Immature natural killer cell (primary cell): ENCODE measurements at places on chromosomes 13 and 19.

- DNase-seq: no peak
Observed at GRCh38 chr13:82036602-82037001, 1695.7 kb upstream of the SPRY2 start.

DNA sequence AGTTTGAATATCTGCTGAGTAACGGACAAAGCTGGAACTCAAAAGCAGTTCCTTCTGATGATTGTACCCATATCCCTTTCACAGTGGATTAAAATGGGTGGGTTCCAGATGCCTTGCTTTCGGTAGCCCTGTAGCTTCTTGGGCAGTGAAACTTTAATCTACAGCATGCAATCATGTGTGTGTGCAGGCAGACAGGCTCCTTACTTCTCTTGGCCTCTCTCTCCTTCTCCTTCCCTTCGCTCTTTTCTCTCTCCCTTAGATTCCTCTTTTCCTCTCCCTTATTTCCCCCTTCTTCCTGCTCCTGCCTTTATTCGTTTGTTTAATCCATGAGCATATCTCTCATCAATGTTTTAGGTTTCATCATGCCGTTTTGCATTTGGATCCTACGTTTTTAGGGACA is 8.1 kb downstream of the DGKH start:
- no peak for DNase-seq

DNA sequence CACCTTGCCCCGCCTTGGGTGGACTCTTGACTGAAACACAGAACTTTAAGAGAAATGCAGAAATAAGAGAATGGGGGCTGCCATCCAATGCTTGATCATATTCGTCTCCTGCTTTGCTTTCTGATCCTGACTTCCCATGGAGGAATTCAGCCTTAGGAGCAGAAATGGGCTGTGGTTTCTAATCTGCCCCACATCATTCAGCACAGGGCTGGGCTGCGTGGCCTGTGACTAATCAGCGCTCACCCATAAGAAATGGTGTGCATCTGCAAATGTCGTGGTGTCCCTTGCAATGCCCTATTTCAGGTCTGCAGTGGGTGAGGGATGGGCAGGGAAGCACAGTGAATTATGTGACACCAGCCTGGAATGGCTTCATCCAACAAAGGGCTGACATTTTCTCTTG is 60.7 kb upstream of the URI1 start:
- DNase-seq: no peak

DNA sequence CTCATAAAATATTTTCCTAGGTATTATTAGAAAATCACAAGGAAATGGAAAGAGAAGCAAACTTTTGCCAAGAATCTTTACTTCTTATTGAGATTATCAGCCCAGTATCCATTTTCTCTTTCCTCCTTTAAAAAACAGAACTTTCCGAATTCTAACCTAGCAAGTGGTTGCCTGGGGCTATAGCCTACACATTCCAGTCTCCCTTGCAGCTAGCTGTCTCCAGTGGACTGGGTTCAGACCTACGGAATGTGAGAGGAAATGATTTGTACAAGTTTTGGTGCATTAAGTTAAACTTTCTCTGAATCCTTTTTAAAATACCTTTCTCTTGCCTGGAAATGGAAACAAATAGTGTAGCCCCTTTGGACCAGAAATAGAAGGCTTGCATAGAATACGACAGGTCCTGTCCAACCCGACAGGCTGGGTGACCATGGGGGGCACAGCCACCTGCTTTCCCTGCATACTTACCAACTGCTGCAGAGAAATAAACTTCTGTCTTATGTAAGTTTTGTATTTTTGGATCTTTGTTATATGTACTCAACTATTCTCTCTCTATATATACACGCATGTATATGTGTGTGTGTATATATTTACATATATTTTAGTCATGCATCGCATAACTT is 185.9 kb downstream of the NALCN start:
- DNase-seq: no peak

DNA sequence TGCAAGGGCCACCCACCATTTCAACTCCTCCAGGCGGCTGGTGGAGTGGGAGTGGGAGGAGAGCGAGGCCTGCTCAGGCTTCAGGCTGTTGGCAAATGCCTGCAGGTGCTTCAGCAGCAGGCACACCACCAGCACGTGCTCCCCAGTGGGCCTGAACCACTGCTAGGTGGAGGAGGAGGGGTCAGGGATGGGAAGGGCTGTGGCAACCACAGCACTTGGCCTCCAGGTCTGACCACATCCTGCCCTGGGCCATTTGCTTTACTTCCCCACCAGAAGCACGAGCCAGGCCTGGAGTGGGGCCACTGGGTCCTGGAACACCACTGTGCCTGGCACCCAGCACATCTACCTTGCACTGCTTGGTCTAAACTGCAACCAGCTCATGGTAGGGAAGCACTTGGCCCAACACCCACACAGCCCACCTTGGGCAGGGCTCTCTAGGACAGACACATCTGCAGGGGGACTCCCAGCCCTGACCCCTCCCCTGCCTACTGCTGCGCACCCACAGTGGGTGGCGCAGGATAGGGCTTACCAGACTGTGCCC is 26.2 kb downstream of the TUBA3C start:
- no peak for DNase-seq

- no peak for DNase-seq
Observed at GRCh38 chr13:27504868-27505194, 54.5 kb upstream of the MTIF3 start.

DNA sequence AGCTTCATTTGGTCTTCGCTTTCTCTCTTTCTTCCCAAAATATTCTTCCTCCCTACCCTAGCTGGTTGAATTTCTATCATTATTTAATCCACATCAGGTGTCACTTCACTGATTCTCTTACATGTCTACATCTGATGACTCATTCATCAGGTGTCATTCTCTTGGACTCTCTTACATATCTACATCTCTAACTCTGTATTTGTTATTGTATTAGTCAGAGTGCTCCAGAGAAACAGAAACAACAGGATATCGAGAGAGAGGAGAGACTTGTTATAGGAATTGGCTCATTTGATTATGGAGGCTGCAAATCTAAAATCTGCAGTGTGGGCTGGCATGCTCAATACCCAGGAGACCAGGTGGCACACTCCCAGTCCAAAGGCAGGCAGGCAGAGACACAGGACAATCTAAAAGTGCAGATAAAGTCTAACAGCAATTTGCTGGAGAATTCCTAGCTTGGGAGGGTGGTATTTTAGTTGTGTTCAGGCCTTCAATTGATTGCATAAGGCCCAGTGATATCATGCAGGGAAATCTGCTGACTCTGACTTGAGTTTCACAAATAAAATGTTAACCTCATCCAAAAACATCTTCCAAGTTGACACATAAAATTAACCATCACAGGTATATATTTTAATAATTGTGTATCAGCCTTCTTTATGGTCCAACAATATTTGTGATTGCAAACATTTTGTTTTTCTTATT is 541.4 kb upstream of the SLITRK5 start:
- DNase-seq: no peak

DNA sequence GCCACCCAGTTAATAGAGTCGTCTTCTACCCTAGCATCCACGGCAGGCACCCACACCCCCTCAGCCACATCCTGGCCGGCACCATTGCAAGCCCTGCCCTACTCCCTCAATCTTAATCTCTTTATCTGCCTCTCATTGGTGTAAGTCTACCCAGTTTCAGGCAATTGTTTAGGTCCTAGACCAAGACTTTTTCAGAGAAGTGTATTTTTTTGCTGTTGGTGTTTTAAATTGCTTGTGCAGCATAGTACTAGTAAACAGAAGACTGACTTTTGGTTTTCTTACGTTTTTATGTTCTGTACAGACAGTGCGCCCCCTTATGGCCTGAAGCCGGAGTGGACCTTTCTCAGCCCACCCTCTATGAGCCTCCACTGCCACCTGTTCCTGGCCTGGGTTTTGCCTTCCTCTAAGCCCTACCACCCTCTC is 2.3 kb upstream of the LCP1 start:
- DNase-seq: peak; percentile 83

- DNase-seq: peak; percentile 54
Observed at GRCh38 chr13:98672947-98673613, 79.4 kb downstream of the SLC15A1 start.

GRCh38 chr13:49625392-49626079 is 2.8 kb upstream of the ARL11 start:
- DNase-seq: no peak

GRCh38 chr19:17950310-17951156 is 16.4 kb upstream of the KCNN1 start:
- peak; percentile 76 for DNase-seq

GRCh38 chr19:31716826-31717225 is 367.6 kb upstream of the TSHZ3 start:
- no peak for DNase-seq

- no peak for DNase-seq
Observed at GRCh38 chr13:109243311-109243951, 543.0 kb downstream of the IRS2 start.

DNA sequence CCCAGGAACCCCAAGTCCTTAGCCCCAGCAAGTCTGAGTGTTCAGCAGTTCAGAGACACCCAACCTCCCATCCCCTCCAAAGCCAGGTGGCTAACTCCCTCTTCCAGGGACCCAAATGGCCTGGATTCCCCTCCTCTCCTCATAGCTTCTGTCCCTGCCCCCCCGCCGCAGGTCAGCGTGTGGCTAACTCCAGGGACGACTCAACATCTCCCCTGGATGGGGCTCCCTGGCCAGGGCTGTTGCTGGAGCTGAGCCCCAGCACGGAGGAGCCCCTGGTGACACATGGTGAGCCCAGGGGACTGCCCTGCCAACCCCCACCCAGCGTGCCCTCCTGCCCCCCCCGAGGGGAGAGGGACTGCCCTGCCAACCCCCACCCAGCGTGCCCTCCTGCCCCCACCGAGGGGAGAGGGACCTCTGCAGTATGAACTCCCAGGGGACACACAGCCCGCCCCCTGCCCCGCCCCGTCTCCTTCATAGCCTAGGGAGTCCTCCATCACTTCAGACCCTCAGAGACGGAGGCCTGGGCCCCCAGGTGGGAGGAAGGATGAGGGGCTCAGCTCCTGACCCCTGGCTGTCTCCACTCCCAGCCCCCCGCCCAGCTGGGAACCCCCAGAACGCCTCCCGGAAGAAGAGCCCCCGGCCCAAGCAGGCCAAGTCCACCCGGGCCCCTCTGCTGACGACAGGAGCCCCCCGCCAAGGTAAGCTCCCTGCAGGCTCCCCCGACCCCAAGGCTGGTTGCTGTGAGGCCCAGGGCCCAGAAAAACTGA is 1.7 kb downstream of the SSC5D start:
- DNase-seq: no peak

DNA sequence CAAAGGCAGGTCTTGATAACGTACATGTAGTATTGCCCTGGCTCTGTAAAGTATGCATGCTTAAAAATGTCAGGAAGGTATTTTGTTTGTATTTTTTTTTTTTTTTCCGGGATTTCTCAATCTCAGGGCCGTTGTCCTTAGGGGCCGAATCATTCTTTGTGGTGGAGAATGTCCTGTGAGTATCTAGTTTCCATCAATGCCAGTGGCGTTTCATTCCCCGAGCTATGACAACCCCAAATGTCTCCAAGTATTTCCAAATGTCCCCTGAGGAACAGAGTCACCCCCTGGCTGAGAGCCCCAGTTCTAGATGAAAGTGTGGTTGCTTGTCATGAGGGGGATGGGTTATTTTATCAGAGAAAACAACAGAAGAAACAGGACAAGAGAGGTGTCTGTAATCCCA is 68.7 kb downstream of the ACSBG2 start:
- DNase-seq: no peak

DNA sequence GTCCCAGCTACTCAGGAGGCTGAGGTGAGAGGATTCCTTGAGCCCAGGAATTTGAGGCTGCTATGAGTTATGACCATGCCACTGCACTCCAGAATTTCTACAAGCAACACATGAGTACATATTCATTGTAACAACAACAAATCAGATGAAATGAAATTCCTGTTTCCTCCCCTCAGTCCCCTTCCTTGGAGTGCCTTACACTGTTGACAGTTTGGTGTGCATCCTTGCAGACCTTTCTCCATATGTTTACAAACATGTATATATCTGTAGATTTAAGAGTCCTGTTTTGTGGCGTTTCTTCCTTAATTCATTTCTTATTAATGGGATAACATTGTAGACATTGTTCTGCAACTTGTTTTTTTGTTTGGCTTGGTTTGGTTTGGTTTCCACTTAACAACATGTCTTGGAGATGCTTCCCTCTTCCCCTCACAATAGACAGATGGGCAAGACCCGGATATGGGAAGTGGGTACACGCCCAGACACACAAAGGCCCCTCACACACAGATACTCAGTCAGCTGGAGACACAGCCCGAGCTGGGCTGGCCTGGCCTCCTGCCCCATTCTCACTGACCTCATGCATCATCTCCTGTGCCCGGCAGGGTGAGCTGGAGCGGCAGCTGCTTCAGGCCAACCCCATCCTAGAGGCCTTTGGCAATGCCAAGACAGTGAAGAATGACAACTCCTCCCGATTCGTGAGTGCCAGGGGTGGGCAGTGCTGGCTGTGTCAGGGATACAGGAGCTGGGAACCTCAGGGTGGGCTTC is 21.7 kb downstream of the MYH14 start:
- DNase-seq: no peak

GRCh38 chr13:114099918-114100445 is 32.4 kb downstream of the RASA3 start:
- DNase-seq: no peak

DNA sequence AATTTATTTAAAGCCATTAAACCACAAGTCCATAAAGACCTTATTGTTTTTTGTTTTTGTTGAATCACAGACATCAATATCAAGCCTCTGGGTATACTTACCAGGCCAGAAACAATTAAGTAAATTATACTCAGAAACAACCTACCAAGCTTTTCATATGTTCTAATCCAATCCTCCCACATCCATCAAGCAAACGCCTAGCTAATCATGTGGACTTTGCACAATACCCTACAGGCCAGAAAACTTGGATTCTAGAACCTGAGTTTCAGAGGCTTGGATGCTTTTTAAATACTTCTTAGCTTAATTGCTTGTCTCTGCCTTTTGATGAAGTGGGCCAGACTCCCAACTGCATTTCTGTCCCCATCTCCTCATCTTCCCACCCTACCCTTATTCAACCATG is 39.9 kb downstream of the TGDS start:
- no peak for DNase-seq

- DNase-seq: no peak
Observed at GRCh38 chr13:59305896-59306295, 857.8 kb downstream of the DIAPH3 start.
